Activated naive CD4-positive, alpha-beta T cell treated with anti-CD3 and anti-CD28 coated beads, Interleukin-2, amount 10 ng/mL, durations not matched to agents 7 days and 5 days (primary cell): ENCODE measurements at places on chromosomes 5 and 9.

- DNase-seq, result no peak
Measured at GRCh38 chr5:146909255-146910068, 30.9 kb upstream of the PPP2R2B start.

DNA sequence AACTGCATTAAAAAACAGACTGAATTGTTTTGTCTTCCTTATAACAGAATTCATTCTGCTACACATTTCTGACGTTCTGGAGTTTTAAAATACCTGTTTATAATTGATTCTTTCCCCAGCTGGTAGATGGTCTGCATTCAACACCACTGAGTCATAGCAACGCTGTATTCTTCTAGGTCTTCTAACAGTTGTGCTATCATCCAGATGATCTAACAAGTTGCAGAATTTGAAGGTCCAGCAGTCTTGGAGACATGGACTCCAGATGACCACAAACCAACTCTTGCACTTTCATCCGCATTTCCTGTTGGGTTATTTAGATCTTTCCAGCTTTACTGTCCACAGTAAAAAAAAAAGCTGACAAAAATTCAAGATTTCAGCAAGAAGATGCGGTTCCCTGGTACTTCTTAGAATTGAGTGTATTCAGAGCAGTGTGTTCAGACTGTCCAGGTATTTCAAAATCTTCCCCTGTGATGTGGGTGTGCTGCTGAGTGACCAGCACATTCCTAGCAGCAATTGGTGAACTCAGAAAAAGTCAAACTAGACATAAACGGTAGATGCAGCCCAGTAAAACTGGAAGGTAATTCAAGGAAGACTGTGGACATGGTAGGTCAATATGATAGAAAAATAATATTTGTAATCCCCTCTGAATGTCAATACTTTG, 50.2 kb downstream of the CSNK1A1 start:
- DNase-seq, result no peak

GRCh38 chr5:137315534-137316345, 183.4 kb downstream of the SPOCK1 start:
- no peak for DNase-seq

- DNase-seq, result no peak
Measured at GRCh38 chr5:7250611-7251010, 145.3 kb upstream of the ADCY2 start.

GRCh38 chr5:424301-425110, 18.5 kb upstream of the EXOC3 start:
- no peak for DNase-seq

DNA sequence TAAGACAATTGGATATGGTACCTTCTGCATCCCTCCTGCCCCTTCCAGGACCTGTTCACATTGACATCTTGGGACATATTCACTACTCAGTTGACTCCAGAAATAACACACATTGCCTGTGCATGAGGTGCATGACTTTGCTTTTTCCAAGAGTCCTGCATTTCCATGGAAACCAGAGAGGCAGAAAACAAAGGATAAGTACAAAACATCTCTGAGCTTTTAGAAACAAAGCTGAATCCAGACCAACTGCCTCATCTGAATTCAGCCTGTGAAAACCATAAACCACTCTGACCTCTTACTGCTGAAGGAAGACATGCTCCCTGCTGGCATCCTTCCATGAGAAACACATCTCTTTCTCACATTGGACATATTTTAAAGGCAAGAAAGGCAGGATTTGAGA, 695.1 kb downstream of the TAF11L14 start:
- no peak for DNase-seq

DNA sequence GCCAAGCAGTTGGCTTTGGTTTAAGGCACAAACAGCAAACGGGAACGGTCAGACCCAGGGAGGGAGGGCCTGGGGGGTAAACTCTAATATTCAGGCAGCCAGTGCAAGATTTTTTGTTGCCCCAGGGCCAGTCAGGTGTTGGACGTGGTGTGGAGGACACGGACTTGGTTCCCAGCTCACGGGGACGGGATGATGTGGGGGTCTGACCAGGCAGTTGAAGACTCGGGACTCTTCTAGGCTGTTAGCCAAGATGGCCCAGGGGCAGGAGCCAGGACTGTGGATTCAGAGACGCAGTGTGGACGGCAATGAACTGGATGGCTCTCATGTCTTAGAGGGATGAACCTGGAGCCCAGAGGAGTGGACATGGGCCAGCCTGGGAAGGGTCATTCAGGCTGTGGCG, 169.2 kb downstream of the C9orf50 start:
- DNase-seq, result no peak

GRCh38 chr5:89307972-89308371, 425.0 kb upstream of the MEF2C start:
- DNase-seq, result no peak

DNA sequence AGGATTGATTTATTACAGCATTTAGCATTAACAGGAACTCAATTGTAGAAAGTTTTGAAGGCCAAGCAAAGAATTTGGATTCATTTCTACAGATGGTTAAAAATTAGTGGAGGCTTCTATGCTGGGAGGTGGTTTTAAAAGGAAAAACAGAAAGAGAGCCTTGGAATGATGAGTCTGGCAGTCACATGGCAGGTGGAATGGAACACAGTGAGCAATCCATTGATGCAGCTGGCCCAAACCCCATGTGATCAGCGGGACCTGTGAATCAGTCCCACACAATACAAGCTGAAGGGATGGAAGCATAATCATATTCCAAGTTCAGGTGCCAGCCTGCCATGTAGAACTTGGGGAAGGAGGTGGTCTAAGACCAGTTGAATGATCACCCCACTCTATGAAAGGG, 147.9 kb downstream of the PIP5K1B start:
- no peak for DNase-seq

DNA sequence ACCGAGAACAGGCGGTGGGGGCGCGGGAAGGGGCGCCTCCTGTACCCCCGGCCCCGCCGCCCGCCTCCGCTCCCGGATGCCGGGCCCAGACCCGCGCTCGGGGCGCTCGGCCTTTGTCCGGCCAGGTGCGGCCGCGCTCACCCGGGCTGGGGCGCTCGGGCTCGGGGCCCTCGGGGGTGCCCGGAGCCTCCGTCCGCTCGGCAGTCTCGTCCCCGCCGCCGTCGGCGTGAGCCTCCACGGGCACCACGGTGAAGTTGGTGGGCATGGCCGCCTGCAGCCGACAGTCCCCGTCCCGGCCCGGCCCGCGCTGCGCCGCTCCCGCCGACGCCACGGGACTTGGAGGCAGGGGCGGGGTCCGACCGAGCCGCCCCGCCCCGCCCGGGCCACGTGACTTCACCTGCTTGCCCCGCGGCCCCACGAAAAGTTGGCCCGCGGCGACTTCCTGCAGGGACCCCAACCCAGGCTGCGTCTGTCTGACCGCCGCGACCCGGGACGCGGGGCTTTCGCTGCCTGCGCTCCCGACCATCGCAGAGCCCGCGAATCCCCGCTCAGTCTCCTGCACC, at the start of gene SLC12A7:
TSS of gene SLC12A7 (minus strand) at position 337 of the 563 bp plus-strand sequence. CDS start at position 265, 72 bp downstream.
- DNase-seq, result peak; percentile 80

GRCh38 chr5:132003170-132003744, 8.2 kb downstream of the ACSL6 start:
- no peak for DNase-seq

DNA sequence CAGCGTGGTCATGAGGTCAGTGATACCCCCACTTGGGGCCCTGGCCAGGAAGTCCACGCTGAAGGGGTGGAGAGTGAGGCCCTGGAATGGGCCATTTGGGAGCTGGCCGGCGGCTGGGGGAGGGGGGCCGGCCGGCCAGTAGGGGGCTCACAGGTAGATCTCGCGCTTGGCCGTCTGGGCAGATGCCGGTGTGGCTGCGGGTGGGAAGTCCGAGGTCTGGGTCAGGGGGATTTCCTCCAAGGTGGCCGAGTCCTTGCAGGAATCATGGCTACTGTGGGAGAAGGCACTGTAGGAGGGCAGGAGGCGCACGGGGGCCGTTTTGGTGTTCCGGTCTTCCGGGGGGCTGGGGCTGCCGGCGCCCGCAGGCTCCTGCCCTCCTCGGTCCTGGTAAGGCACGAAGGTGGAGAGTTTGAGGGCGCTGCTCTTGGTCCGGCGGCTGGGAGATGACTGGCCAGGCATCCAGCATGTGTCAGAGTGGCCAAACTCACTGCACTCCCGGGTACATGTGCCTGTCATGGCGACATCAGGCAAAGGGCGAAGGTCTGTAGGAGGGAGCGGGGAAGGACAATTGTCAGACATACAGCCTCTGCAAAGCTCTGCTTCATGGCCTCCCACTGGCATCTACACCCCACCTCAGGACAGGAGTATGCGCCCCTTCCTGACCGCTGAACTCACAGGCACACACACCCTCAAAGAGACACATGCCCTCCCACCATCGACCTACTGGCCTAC, 24.1 kb downstream of the PCDH1 start:
- no peak for DNase-seq

- no peak for DNase-seq
Measured at GRCh38 chr5:143445776-143446175, 42.3 kb upstream of the NR3C1 start.

DNA sequence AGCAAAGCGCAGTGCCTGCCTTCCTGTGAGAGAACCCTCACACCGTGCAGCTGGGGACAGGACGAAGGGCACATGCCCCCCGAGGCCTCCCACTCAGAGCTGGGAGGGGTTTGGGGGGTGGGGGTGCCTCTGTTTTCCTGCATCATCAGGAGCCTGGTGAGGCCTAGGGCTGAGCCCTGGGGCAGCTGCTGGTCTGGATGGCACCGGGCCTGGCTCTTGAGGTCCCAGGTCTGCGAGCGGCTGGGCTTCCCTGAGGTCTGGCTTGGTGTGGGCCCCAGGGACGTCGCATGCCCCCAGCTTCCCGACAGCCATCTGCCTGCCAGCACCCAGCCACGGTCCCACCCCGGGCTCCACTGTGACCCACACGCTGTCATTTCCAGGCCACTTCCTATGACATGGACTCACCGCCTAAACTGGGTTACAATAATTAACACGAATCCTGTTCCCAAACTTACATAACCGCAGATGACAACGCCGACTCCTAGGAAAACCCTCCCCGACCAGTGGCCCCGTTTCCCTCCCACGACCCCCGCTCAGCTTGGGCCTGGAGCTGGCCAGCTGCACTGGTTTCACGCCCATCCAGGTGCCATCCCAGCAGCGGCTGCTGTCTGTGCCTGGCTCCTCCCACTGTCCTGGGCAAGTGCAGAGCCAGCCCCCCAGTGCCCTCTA, 8.7 kb downstream of the NACC2 start:
- no peak for DNase-seq

DNA sequence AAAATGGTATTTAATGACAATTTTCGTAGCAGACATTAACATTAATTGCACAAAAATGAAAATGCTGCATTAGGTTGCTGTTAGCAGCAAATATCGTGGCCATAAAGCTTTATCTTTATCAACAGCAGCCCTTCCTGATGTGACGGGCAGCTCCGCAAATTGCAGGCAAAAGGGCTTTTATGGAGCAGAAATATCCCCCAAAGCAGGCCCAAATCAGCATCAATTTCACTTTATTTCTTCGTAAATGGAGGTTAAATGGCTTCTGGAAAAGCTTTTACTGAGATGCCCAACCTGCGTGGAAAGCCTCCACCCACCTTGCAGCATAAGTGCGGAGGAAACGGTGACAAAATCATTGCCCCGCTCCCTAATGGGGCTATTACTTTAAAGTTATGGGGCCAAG, 77.9 kb upstream of the BARHL1 start:
- no peak for DNase-seq

DNA sequence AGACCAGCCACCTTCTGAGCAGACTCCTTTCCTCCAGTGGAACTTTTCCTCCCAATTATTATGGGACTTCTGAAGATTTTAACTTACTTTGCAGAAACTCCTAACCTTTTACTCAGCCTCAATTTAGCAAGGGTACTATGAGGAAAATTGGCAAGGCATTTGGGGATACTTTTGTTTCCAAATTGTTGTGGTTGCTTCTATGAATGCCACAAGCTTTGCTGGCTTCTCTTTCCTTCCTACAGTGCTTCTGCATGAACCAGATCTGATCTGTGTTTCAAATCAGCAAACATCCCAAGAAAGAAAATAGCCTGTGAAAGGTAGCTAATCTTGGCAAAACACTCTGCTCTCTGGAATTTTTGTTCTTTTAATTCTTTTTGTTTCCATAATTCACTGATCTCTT, 57.3 kb upstream of the TAF11L2 start:
- DNase-seq, result no peak

GRCh38 chr9:136705564-136705963, 6.8 kb upstream of the DIPK1B start:
- DNase-seq, result no peak

GRCh38 chr5:123617561-123617960, 105.6 kb downstream of the CSNK1G3 start:
- no peak for DNase-seq

- no peak for DNase-seq
Measured at GRCh38 chr5:83877911-83878706, 157.5 kb upstream of the HAPLN1 start.

DNA sequence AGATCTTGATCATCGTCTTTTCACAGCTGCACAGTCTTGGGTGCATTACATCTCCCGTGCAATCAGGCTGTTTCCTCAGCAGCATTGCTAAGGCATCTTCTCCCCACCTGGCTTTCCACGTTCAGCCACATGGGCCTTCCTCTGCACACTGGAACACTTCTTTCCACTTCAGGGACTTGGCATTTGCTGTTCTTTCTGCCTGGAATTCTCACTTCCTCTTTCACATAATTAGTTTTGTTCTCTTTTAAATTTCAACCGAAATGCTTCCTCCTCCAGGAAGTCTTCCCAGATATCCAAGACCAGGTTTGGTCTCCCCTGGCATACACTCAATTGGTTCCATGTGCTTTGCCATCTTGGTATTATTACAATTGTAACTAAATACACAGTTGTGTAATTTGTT, 43.8 kb downstream of the WHRN start:
- DNase-seq, result no peak

DNA sequence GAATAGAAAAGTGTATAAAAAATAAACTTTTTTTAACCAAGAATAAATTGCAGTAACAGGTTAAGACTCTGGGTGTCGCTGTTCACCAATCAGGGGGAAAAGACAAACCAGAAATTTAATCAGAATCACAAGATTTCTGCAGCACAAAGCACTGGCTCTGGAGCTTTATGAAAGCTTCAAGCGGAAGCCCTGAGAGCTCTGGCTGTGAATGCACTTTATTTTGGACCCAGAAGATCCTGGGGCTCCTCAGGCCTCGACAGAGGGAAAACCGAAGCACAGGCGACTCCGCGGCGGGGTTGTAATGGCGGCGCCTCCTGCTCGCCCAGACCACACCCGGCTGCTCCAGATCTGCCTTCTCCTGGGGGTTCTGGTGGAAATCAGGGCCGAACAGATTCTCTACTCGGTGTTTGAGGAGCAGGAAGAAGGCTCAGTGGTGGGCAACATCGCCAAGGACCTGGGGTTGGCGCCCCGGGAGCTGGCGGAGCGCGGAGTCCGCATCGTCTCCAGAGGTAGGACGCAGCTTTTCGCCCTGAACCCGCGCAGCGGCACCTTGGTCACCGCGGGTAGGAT, at the start of gene PCDHGA4:
TSS of gene PCDHGA4 (plus strand) at position 122 of the 570 bp plus-strand sequence. CDS start at position 209, 87 bp downstream.
- no peak for DNase-seq

GRCh38 chr9:962023-962422, 14.4 kb upstream of the DMRT3 start:
- DNase-seq, result no peak

DNA sequence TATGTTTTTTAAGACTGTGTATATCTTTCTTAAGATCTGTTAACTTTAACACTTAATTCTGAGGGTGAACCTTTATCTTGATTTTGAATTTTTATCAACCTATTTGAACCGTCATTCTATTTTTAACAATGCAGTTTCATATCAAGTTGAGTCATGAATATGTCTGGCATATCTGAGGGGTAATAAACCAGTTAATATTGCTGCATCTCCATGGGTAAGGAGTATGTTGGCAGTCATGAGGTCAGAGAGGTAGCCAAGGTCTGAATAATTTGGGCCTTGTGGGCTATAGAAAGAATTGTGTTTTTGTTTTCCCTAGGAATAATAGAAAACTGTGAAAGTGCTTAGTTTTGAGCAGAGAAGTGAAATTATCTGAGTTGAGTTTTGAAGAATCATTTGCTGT, 419.0 kb downstream of the PLK2 start:
- no peak for DNase-seq

GRCh38 chr9:27991221-27991620, 417.9 kb upstream of the C9orf72 start:
- DNase-seq, result no peak
